COR-L47 (cell line): ENCODE measurements at places on chromosomes 2 and 18.

DNA sequence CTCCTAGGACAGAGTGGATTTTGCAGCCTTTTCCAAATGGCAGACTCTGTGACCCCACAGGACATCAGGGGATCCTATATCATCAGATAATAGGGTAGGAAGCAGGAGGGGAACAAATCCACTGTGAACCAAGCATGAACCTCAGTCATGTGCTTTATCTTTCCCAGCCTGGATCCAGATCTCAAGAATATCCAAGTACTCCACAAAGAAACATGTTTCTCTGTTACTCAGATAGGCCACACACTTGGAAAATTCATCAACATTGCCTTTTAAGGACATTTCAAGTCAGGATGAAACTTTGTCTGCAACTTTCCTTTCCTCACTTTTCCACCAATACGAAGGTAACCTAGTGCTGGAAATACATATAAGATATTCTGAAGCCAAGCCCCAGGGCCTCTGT, 85.8 kb downstream of the RDH14 start:
- DNase-seq = no peak

- DNase-seq = peak; percentile 26
Observed at GRCh38 chr2:216740557-216741222, 45.3 kb upstream of the IGFBP5 start.

DNA sequence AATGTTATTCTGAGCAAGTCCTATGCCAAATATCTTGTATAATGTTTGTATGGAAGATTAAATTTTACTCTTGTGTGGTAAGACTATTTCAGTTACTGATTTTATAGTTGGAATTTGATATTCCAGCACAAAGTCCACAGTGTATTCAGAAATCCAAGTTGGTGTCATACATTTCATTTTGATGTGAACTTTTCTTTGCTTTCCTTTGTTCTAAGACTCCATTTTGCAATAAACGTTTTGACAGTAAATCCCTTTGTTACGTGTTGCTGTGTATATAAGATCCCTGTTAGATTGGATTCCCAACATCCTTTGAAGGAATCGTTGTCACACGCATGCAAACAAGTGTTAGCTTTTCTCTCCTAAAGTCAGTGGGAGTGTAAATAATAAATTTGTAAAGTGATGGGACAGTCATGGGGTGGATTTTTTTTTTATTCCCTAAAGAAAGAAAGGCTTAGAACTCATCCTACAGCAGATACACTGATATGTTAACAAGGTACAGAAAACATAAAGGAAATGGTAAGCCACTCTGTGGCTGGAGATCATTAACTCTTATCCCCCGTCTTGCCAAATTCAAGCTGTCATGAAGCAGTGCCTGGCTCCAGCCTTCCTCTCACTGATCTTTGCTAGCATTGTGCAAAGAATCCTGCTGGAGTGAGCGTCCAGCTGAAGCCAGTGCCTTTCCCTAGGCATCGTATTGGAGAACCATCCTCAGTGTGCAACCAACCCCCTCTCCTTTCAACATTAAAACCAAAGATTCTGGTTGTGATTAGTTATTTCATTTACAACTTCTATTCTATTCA, 127.6 kb upstream of the CDCA7 start:
- DNase-seq = no peak

DNA sequence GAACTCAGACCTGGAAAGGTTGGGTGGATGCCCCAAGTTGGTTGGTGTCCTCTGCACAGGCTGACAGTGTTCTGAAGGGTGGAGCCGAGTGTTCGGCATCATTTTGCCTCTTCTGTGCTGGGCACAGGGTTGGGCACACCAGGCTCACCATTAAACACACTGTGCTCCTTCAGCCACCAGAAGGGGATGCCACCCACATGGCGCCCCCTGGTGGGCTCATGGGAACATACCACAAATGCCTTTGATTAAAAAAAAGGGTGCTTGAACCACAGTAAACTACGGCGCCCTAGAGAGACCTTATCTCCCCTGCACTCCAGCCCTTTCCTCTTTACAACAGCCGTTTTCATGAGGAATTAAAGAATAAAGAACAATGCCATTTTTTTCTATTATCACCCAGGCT, 89.4 kb downstream of the CELF4 start:
- peak; percentile 37 for DNase-seq

GRCh38 chr2:86821842-86822241, 31.1 kb upstream of the CD8A start:
- no peak for DNase-seq

DNA sequence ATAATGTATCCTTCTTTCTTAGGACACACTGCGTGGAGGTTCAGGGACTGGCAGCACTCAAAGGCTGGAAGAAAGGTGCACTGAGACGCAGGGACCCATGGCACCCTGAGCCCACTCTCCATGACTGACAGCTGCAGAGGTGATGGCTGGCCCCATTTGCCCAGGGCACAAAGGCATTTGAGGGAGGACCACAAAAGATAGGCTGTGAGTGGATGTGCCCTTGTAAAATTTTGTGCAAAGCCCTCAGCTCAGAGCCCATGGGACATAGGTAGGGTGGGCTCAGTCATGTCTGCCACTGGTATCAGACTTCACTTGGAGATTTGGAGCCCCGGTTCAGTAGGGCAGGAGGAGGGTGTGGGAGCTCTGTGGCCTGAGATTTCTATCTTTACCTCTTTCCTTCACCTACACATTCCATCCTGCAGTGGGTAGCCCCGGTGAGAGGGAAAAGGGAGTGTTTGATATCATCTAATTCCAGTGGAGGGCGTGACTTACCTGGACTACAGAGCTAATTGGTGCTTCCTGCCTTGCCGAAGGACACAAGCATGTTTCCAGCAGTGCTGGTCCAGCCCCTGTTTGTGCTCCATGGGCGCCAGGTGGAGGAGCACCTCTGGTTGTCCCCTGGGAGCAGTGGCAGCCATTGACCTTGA, 312.2 kb downstream of the EN1 start:
- no peak for DNase-seq

DNA sequence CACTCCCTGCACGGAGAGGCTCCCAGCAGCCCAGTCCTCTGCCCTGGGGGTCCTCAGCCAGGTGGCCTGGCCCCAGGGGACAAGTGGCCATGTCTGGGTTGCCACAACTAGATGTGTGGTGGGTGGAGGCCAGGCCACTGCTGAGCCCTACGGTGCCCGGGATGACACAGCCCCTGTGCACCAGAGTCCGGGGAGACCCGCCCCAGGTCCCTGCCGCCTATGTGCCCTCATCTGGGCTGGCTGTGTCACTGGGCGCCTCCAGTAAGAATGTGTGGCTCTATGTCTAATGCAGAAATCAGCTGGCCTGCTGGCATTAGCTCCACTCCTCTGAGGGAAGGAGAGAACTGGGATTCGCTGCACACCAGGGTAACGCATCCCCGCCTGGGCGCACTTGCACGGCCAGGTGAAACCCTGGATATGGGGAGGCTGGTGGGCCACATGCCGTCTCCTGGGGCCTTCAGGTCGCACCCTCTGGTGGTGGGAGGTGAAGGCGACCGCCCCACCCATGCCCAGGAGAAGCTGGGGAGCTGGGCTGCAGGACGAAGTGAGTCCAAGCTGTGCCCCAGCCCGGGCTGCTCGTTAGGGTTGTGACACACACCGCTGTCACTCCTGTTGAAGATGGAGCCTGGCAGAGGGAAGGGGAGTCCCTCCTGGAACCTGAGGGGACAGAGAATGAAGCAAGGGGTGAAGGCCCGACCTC, 136.1 kb downstream of the PTGR3 start:
- no peak for DNase-seq

DNA sequence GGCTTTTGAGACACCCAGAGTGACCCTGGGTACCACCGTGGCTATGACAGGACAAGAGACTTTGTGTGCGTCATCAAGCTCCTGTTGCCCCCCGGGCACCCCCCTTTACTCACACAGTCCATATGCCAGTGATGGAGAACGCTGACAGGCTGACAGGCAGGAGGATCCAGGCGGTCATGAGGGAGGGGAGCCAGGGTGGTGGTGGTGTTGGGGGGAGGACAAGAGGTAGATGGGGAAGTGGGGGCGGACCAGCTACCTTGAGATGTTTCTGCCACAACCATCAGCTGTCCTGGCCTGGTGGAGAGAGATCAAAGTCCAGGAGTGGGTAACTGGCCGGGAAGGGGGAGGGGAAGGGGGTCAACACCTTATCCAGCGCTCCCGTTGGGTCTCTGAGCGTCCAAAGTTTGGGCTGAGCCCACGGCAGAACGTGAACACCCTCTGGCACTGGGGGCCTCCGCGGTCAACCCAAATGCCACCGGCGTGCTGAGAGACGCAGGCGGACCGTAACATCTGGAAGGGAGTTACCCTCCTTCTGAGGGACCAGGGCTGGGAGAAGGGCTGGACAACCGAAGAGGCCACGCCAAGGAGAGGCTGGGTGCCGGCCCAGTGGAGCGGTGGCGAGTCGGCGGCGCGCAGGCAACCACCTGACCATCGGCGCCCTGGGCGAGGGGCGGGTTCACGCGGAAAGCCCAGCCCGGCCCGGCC, 575 bp downstream of the TMEM150A start:
- no peak for DNase-seq

GRCh38 chr18:63249771-63250170, 69.8 kb downstream of the BCL2 start:
- no peak for DNase-seq

DNA sequence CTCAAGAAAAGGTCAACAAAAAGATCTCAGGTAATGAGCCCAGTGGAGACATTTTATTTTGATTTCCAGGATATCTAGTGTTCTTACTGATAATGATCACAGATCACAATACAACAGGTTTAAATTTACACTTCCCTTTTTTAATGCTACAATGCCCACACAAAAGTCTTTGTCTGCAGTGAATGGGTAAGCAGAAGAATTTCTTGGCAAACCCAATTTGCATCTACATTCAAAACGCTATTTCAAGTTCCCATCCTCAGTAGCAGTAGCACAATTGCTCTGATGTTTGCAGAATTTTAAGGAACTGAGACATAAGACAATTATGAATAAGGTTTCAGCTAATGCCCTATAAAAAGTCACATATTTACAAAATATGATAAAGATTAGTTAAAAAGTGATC, 929.4 kb upstream of the PIK3C3 start:
- no peak for DNase-seq

DNA sequence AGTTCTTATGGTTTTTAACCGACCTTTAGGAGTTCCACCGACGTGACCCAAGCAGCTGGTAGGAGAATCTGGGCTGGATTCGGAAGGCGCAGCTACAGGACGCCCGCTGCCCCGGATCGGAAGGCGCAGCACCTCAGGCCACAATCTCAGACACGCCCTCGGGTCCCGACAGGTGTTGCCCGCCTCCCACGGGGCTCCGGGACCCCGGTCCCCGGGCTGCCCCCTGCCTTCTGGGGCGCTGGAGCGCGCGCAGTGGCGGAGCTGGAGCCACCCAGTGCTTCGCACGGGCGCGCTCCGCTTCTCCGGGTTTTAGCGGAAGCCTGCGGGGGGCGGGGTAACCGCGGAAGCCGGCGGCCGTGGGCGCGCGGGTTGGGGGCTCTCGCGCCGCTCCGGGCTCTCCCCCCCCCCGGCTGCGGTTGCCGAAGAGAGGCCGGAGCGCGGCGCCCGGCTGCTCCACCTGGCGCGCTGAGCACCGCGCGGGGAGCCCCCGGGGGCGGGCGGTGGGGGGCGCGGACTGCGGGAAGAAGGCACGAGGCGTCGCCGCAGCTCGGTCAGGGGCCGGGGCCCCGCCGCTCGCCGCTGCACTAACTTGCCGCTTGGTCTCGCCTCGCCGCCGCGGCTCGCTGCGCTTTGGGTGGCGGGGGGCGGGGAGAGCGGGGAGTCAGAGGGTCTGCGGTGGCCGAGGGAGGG, 718.8 kb downstream of the DPP10 start:
- peak; percentile 88 for DNase-seq

DNA sequence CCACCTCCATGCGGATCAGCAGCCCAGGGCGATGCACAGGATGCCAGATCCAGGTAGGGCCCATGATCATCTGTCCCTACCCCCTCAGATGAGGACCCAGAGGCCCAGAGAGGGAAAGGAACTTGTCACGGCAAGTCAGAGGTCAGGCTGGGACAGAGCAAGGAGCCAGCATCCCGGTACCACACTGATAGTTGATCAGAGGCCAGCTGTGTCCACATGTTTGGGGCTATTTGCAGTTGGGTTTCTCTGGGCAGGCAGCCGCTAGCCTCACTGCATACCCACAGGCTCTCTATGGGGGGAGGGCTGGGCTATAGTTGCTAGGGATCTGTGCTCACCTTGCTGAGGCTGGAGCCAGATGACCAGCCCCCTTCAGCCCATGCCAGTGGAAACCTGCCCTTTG, 9.6 kb downstream of the GAREM2 start:
- no peak for DNase-seq

DNA sequence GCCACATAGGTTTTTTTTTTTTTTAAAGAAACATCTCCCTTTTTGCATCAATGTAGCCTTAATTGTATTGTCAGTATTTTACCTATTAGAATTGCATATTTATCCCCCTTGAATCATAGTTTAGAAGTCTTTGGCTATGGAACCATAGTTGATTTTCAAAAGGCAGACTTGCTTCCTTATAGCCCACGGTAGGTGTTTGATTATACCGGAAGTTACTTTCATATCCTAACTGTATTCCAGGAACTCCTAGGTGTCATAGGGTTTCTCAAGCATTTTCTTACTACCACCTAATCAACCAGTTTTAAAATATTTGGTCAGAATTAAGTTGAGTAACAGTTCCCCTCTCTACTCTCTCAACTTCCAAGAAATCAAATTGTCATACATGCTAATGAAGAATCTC, 86.6 kb upstream of the TSPYL6 start:
- DNase-seq = no peak
